ENCODE measurements at places on chromosomes 16 and 17.

- DNase-seq = no peak
Measured at GRCh38 chr17:41518789-41519449, at the start of gene KRT15. Gene KRT15, minus strand, starts transcription at chr17:41518890. Its CDS starts 63 bp downstream, at chr17:41518827.

GRCh38 chr16:24337013-24337412, 80.9 kb downstream of the CACNG3 start:
- DNase-seq = no peak

DNA sequence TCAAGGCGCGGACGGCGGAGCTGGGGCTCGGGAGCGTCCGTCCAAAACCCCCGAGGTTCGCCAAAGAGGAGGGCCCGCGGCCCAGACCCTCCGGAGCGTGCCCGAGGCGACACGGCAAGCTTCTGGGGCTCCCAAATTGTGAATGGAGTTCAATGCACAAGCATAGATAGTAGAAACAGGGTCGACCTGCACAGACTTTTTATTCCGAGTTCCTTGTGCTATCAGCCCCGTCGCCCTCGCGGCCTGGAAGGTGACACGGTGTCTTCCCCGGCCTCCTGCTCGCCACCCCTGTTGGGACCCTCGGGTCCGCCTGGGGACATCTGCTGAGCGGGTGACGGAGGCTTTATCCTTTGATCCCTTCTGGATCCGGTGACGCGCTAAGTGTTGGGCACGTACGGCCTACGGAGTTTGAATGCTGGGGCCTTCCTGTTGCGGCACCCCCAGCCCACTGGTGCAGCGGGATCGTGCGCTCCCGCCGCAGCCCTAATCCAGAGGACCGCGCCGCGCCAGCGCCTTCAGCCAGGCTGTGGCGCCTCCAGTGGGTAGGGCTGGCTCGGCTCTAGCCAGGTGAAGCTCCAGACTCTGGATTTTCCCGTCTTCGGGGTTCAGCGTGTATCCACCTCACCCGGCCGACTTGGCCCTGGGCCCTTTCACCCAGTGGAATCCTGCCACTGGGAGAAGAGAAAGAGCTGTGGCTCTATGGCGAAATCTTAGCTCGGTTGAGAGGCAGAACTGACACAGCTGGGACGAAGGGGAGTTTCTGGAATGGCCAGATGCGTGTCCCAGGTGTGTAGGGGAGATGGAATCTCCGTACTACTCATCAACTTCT, 17.0 kb upstream of the NTN1 start:
- no peak for DNase-seq

DNA sequence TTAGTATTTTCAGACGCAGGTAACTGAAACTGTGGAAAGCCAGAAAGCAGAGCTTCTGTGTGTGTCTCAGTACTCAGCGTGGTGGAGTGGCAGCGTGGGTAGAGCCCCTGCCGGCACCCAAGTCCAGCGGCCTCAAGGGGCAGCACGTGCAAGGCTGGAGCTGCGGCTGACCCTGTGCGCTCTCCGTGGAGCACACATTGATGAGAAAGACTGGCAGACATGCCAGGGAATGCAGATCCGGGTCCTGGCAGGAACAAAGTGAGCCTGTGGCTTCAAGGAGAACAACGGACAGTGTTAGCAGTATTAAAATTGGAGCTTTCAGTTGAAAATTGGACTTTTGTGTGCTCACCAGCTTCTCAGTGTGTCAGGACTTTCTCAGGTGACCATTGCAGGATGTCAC, 23.3 kb downstream of the ZC3H18 start:
- DNase-seq = no peak

DNA sequence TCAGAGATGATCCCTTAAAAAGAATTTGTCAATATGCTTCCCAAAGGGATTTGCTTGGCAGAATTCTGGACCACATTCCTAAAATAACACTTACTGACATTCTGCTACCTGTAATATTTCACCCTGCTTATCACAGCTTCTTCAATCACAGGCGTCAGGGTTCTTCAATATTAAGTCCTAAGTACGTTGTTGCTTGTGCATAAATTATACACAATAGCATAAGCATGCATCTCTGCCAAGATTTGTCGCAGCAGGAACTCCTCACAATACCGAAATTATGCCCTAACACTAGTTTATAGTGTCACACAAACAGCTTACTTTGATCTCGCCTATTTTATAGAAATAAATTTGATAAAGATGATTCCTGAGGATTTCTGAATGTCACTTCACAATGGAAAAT, 48.9 kb downstream of the UBE2G1 start:
- no peak for DNase-seq

- no peak for DNase-seq
Measured at GRCh38 chr17:34423978-34424813, 61.2 kb upstream of the CCL1 start.

DNA sequence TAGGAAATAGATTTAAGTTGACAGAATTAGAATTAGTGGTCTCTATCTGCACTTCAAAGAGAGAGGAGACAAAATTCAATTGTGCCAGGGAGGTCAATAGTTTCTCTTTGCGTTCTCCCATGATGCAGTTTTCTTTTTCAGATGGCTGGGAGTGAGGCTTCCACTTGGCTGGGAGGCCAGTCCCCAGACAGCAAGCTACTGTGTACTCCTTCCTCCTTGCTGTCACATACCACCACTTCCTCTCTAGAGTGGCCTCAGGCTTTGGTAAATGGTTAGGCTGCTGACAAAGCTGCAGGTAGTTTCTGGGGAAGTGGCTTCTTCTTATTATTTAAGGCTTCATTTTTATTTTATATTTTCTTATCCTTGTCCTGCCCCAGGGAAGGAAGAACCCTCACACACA, 106.2 kb upstream of the HS3ST4 start:
- DNase-seq = no peak

DNA sequence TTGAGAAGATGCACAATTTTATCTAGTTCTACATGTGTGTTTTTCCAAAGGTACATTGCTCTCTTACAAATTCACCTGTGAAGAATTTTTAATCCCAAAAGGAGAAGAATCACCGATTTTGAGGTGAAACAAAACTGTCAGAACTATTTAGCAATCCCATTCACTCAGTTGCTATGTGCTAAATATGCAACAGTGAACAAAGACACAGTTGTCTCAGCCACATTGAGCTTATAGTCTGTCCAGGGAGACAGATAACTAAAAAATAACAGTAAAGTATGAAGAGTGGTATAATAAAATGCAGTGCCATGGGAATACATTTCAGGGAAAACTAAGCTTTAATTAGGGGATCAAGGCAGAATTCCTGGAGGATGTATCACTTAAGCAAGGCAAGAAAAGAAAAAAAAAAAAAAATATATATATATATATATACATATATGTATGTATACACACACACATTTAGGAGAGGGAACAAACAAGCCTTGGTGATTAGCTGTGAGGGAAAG, 110.4 kb downstream of the SPAG9 start:
- DNase-seq = peak; percentile 60

DNA sequence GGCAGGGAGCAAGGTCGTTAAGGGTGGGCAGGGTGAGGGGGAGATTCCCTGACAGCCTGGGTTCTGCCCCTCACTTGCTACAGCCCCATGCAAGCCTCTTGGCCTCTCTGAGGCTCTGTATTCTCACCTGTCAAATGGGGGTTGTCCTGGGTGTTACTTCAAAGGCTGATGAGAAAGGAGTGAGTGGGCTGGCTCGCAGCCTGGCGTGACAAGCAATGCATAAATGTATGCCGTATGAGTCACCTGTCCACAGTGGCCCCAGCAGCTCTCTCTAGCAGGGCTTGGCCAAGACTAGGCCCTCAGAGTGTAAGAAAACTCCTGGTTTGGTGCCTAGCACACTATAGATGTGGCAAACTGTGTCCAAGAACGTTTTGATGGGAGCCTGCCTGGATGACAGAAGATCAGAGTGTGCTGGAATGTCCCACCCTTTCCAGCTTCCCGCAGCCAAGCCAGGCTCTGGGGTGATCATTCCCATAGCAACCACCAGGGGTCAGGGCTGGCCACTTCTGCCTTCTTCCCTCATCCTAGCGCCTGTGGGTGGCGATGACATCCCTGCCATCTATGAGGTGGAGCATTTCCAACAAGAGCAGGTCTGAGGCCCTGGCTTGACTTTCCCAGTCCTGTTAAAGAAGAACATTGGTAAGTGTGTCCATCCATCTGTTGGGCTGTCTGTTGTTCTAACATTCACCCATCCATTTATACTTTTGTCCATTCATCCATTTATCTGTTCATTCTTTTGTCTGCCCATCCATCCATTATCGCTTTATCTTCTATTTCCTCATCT, 37.2 kb upstream of the ADGRG1 start:
- DNase-seq = peak; percentile 72

DNA sequence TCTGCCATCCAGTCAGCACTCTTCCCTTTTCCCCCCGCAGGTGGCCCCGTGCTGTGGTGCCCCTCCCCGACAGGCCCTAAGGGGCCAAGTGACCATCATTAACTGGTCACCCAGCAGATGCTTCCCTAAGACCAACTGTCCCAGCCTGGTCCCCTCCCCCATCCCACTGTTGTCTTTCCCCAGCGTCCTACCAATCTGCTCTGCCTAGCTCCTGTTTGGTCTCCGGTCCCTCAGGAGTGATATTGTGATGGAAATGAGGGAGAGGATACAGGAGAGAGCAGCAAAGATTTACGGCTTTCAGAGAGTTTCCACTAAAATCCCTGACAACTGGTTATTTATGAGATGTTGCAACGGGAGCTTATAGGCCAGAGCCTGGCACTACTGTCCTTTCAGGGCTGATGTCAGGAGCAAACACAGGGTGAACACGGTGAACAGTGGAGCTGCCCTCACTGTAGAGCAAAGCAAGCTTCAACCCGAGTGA, 1.4 kb upstream of the TTLL6 start:
- DNase-seq = no peak

DNA sequence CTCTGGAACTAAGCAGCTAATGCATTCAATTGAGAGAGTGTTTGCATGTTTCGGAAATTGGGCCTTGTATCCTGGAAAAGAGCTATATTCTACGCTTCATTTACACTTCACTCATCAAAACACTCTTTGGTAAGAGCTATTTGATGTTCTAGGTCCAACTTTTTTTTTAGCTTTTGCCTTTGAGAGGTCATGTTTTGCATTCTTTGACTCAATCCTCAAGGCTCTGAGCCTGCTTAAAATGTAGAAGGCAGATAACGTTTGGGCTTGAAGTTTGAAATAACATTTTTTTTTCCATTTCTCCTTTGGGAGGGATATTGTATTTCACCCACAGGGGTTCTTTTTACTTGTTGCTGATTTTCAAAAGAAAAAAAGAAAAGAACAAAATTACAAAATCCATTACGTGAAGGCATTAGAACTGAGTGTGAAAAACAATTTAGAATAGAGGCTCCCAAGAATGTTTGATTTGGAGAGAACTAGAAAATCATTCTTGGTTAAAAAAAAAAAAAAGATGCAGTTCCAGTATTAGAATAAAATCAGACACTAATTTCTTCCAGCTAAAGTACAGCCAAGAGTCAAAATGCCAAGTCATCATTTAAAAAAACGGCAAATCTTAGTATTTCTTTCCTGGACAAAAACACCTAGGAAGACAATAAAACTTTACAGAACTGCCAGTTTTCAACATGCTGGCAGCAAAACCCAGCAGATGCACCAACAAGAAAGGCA, 268.5 kb downstream of the GRIN2A start:
- no peak for DNase-seq

GRCh38 chr17:41705271-41705991, 6.7 kb upstream of the GAST start:
- DNase-seq = peak; percentile 34

DNA sequence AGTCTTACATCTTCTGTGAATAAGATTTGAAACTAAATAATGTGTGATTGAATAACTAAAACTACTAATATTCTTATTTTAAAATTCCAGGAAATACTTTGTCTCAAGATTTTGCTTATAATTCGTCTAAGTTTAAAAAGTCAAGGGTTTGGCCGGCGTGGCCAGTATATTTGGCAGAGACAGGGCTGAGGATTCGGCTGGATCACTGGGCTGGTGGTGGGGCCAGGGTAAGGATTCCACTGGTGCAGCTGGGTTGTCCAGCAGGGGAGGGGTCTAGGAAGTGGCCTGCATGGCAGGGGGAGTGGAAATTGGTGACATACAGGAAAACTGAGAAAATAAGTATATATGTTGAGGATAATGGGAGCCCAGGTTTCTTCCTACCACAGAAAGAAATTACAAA, 75.7 kb downstream of the MYO1D start:
- DNase-seq = no peak

GRCh38 chr17:71899317-71899716, 221.5 kb upstream of the SOX9 start:
- DNase-seq = peak; percentile 9

- DNase-seq = no peak
Measured at GRCh38 chr16:81748476-81749198, 30.5 kb upstream of the PLCG2 start.

- no peak for DNase-seq
Measured at GRCh38 chr16:65126845-65127624, 5.2 kb upstream of the CDH11 start.

DNA sequence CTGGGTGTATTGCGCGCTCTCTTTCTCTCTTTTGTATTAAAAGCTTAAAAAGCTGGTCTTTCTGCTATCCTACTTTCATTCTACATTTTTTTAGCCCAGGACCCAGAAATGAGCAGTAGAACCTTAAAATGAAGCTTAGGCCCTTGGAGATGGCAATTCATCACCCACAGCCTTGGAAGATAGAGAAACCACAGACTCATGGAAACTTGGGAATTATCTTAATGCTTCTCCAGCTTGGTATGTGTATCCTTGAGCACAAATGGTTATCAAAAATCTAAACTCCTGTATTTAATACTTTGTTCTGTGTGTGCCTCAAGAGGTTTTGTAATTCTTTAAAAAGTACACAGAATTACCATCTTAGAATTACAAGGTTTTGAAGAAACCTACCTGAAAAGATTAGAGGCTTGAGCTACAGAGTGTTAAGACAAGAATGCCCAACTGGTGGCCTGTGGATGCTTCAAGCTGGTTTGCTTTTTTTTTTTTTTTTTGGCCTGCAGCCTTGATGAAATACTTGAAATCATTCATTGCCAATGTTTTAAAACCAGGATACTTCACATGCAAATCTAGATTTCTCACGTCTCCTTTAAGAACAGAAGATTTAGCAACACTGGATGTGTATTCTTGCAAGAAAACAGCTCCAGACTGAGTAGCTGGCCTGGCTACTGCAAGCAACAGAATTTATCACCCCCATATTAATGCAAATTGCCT, 105.0 kb downstream of the XYLT1 start:
- peak; percentile 66 for DNase-seq

GRCh38 chr16:88015806-88016140, 64.5 kb downstream of the BANP start:
- no peak for DNase-seq

GRCh38 chr16:24539850-24540601, 660 bp downstream of the RBBP6 start:
- DNase-seq = no peak

All from fibroblast of skin of right quadriceps (primary cell).